Left cardiac atrium (tissue), 4 donors: ENCODE measurements at places on chromosomes 13 and 19. TPM values are rescaled to one million over a fixed set of nuclear protein-coding genes. Genes with fewer than 3 reads are reported as not detected.

GARIN5A gene
- total RNA-seq, result 1.5 TPM

GMIP gene
- 7.5 TPM for total RNA-seq

ATP11A gene
- 58.5 TPM for total RNA-seq

SCAMP4 gene
- total RNA-seq, result 21.4 TPM

FOXA3 gene
- not detected for total RNA-seq

VSTM1 gene
- total RNA-seq, result 0.29 TPM

LILRB1 gene
- total RNA-seq, result 3.1 TPM

DNA sequence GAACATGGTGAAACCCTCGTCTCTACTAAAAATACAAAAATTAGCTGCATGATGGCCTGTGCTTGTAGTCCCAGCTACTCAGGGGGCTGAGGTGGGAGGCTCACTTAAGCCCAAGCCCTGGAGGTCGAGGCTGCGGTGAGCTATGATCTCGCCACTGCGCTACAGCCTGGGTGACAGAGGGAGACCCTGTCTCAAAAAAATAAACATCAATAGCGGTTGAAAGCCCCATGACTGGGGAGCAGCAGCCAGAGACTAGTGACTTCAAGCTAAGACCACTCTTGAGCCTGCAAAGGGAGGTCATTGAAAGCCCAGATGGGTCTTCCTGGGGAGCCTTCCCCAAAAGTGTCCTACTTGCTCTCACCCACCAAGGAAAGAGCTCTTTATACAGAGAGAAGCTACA lies 11.9 kb upstream of the ZNF709 start:
- no peak for DNase-seq

GRCh38 chr13:28496188-28496564 lies 1.2 kb upstream of the FLT1 start:
- no peak for DNase-seq

DNA sequence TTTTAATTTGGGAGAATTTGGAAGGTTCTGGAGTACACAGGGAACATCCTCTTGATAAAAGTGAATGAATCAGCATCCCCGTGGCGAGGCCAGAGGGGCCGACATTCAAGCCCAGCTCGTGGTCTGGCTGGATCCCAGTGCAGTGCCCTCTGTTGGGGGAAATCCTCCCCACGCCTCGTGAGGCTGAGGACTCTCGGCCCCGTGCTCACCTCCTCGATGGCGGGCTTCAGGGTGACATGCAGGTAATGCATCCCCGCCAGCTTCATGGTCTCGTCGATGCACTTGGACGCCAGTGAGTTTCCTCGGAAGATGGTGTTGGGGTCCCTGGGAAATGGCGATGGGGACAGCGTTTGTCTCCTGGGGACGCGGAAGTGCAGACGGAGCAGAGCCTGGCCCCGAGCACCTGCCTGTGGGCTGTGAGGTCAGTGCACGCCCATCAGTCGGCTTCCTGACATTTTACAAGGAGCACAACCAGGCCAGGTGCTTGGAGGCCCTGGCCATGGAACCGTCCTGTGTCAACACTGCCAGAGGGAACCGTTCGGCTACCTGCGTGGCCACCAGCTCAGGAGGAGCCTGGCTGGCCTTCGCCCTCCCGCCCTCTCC lies 43.3 kb upstream of the C13orf46 start:
- DNase-seq, result peak; percentile 20

DNA sequence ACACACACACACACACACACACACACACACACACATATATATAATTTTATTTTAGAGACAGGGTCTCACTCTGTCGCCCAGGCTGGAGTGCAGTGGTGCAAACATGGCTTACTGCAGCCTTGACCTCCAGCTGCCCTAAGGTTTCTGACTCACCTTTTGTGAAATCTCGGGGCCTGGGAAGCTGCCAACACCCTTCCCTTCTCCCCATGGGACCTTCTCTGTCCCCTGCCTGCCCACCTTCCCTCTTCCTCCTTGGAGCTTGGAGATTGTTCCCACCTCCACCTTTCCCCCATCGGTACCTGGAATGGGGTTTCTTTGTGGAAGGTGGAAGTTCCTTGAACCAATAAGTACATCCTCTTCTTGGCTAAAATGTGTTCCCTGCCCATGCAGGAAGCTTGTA lies 6.3 kb downstream of the ARRDC5 start:
- DNase-seq, result no peak

- DNase-seq, result no peak
These were observed 83.2 kb upstream of the WASF3 start for GRCh38 chr13:26474286-26474685.

- DNase-seq, result no peak
These were observed 417.4 kb downstream of the EFNB2 start for GRCh38 chr13:106118050-106118449.

DNA sequence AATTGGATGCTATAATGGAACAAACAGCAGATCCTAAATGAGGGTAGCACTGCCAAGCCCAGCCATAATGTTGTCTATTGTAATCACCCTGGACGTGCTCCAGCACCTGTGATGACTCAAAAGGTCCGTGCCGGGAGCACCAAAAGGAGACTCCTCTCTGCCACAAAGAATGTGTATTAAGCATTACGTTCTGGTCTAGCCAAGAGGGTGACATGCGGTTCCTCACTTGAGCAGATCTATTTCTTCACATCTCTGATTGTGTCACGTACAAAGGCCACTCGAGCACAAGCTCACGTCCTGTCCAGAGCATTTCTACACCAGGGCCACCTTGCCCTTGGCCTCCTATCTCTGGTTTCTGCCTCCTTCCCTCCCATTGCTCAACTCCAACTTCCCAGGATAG lies 219.9 kb upstream of the IRS2 start:
- no peak for DNase-seq

GRCh38 chr19:34282611-34283519 lies 28.5 kb downstream of the GARRE1 start:
- no peak for DNase-seq

- DNase-seq, result peak; percentile 42
These were observed 463.8 kb downstream of the ITGBL1 start for GRCh38 chr13:101916108-101916774.

- DNase-seq, result no peak
These were observed 4.7 kb upstream of the RGL3 start for GRCh38 chr19:11423791-11424181.

DNA sequence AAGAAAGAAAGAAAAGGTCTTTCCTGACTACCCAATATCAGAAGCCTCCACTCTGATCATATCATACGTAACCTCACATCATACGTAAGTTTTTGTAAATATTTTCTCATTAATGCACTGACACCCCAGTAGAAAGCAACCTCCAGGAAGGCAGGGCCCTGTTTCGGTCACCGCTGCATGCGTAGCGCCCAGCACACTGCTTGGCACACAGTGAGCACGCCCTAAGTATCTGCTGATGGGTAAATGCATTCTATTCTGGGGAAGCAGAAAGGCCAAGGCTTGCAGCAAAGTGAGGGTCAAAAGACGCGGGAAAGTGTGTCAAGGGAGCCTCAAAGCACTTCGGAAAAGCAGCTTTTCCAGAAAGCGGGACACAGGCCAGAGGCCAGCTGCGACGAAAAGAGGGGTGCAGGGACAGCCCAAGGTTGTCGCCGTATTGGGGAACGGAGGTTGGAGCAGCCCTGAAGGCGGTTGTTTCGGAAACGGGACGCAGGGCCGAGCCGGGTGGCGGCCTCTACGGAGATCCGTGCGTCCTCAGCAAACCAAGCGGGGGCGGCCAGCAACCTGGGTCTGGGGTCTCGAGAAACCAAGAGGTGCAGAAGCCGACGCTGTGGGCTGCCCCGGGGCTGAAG lies 463 bp downstream of the SUGP1 start:
- no peak for DNase-seq

GRCh38 chr13:24304620-24305019 lies 4.8 kb upstream of the C1QTNF9 start:
- DNase-seq, result no peak

- DNase-seq, result no peak
These were observed 2.3 kb downstream of the PVR start for GRCh38 chr19:44646049-44646416.

DNA sequence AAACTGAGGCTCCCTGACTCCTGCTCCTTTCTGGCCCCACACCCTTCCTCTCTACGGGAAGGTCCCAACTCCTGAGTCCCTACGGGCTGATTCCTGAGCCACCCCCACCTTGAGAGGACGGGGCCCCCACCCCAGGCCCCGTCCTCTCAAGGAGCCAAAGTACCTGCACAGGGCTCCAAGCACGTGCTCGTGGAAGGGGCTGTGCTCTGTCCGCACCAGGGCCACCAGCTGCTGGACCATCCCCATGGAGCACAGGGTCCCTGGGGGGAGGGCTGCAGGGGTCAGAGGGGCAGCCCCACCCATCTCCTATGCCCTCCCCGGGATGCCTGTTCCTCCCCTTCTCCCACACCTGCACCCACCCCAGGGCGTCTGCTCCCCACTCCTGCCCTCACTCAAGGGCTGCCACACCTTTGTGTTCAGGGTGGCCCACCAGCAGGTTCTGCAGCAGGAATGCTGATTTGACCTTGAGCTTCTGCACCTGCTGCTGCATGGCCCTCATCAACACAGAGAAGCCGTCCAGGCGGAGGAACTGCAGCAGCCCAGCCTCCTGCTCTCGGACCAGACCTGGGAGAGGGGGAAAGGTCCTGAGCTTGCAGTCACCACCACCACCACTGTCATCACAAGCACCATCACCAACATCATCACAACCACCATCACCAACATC lies 7.0 kb upstream of the PPP6R1 start:
- DNase-seq, result no peak

GRCh38 chr19:51082611-51083010 lies at the start of gene KLK14:
Gene KLK14 (minus strand): TSS chr19:51082887. CDS start chr19:51082614, 273 bp downstream.
- DNase-seq, result no peak

DNA sequence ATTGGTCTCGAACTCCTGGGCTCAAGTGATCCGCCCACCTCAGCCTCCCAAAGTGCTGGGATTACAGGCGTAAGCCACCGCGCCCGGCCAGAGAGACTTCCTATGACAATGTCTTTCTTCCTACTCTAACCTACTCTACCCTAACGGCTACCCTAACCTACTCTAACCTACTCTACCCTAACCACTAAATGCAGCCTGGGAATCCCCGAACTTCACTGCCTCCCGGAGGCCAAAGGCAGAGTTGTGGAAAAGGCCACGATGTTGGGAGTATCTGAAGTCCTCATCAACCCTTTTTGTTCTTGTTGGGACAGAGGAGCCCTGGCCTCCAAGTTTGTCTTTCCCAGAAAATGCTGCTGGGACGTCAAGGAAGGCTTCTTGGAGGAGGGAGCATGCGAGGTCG lies 967 bp upstream of the NR2C2AP start:
- no peak for DNase-seq

- no peak for DNase-seq
These were observed at the start of gene TMEM145 for GRCh38 chr19:42313096-42313839. Gene TMEM145 (plus strand): TSS chr19:42313309. CDS start chr19:42313377, 68 bp downstream.

DNA sequence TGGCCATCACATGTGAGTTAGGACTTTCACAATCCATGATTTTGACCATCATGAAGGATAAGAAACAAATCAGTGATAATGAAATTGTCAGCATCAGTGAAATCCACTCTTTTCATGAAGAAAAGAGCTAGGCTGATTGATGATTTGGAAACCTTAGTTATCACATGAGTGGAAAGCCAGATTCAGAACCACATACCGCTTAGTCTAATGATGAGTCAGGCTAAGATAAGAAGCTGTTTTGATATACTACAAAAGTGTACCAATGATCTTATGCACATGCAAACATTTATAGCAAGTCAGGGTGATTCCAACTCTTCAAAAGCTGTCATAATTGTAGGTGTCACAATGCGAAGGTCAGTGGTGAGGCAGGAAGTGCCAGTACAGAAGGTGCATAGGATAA lies 519.3 kb downstream of the GPC6 start:
- no peak for DNase-seq

DNA sequence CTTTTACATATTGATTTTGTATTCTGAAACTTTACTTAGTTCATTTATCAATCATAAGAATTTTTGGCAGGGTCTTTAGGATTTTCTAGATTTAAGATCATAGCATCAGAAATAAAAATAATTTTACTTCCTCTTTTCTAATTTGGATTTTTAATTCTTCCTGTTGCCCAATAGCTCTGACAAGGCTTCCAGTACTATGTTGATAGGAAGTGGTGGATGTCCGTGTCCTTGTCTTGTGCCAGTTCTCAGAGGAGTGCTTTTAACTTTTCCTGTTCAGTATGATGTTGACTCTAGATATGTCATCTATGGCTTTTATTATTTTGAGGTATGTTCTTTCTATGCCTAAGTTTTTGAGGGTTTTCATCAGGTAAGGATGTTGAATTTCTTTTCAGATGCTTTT lies 7.7 kb upstream of the KIR2DL4 start:
- DNase-seq, result no peak

GRCh38 chr13:112152846-112153245 lies 85.9 kb downstream of the SOX1 start:
- DNase-seq, result no peak

DNA sequence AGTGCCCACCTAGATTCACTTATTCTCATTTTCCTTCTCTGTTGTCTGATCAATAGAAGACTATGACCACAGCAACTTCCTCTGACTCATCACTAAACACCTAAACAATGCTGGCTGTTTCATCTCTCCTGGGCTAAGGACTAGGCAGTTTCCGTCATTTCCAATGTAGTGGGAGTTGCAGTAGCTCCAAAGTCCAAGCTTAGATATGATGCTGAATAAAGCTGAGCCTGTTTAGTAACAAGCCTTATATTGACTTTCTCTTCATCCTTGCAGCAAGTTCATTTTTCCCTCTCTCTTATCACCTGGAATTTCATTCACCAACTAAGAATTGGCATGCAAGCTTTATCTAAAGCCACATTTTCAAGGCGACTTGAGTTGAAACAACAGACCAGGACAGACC lies 53.5 kb upstream of the PCDH9 start:
- no peak for DNase-seq

- DNase-seq, result no peak
These were observed 158.8 kb downstream of the RGCC start for GRCh38 chr13:41616151-41616550.

- DNase-seq, result no peak
These were observed 26.8 kb upstream of the ACOD1 start for GRCh38 chr13:76921516-76921915.

GRCh38 chr19:33697766-33698165 lies 76.0 kb downstream of the CHST8 start:
- no peak for DNase-seq

DNA sequence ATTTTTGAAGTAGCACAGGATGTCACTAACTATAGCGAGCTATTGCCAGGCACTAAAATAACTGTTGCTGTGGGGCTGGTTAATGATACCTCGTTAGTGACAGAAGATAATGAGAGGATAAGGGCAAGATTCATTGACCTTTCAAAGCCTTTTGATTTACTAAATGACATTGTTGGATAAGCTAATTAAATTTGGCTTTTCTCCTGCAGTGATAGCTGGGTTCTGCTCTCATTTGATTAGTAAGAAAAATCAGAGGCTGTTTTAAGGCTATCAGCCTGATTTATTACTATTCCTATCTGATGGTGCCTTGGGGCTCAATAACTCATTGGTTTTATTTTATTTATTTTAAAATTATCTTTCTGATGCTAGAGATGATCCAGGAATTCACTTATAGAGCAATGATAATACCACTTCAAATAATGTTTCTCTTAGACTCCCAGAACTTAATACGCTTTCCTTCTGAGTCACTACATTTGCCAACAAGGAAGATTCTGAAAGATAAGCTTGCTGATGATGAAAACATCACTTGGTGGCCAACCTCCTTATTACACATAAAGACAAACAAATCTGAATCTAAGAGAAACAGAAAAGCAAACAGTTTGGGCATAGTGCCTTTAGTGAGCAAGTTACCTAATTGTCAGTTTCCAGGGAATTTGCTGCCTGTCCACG lies 501.3 kb upstream of the ARGLU1 start:
- DNase-seq, result no peak
